ENCODE measurements at places on chromosomes 16 and 17. TPM values are rescaled to one million over a fixed set of nuclear protein-coding genes. Genes with fewer than 3 reads are reported as not detected.

SPATA22 gene
- total RNA-seq = not detected

ANKFN1 gene
- not detected for total RNA-seq

DNA sequence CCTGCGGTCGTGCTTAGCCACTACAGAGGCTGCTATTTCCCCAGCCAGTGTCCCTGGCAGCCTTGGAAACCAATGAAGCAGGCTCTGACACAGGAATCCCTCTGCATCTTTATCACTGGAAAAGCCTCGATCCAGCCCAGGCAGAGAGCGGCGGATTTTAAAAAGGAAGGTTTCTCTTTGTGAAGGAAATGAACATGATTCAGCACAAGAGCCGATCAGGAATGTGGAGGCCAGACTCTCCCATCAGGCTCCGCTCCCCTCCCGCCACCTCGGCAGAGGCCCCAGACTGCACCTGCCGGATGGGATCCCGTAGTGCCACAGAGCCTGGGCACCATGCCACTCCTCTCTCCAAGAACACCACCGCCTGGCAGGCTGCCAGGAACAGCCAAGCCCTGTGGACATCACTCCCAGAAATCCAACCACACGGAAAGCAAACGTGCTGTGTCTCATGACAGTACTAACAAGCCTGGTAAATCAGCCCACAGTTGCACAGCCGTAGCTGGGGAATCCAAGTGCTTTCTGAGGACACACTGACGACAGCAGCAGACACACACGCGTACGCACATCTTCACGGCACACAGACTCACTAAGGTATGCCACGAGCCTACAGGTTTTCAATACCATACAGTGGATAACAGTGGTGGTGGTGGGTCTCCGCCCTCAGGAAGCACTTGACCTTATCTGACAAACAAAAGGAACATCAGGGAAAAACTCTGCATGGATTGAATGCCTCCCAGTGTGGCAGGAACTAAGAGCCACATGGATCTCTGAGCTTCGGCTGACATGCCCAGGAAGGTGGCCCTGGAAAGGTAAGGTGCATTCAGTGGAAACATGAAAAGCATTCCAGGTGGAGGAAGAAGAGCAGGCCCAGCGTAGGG, 5.4 kb downstream of the LRRC75A start:
- DNase-seq = no peak

- DNase-seq = no peak
Measured at GRCh38 chr16:11072420-11073153, 128.2 kb downstream of the CLEC16A start.

GRCh38 chr16:47234-47633, 6.2 kb downstream of the POLR3K start:
- DNase-seq = no peak

DNA sequence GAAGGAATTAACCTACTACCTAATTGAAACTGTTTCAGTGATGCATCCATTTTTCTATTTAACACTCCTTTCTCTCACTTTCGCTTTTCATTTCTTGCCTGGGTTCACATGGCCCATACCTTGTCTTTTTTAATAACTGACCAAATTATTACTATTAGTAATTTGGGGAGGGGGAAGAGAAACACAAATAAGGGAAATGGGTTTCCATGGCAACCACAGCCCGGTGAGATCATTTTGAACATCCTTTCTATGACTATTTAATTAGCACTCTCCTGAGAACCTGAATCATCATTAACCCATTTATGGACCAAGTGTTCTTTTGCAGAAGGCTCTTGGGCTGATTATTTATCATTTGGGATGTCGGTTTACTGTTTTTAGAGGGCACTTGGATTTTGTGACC, 628.2 kb upstream of the SALL1 start:
- DNase-seq = no peak

GRCh38 chr16:86437348-86437747, 73.0 kb upstream of the FOXF1 start:
- DNase-seq = no peak

All from activated naive CD8-positive, alpha-beta T cell treated with anti-CD3 and anti-CD28 coated beads for 36 hours (primary cell).